ENCODE measurements at places on chromosomes 6 and 20. TPM values are rescaled to one million over a fixed set of nuclear protein-coding genes. Genes with fewer than 3 reads are reported as not detected.

GRCh38 chr6:154824076-154824475 lies 90.9 kb downstream of the SCAF8 start:
- no peak for DNase-seq

DNA sequence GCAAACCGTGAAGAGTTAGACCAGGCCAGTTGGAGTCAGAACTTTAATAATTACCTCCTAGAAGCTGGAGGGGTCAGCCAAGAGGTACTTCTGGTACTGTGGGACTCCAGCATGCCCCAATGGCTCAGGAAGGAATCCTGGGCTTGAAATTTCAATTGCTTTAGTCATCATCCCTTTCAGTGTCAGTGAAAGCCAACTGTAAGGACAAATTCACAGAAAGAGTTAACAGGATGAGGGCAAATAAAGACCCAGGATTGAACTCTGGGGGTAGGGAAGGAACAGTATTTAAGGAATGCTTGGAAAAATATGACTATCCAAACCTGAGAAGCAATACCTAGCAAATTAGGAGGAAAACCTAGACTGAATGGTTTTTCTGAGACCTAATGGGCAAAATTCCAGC lies 735.1 kb upstream of the MARCKS start:
- peak; percentile 87 for DNase-seq

- peak; percentile 39 for DNase-seq
These were observed 30.6 kb downstream of the COL11A2 start for GRCh38 chr6:33161354-33162331.

The CTAGE9 gene
- not detected for total RNA-seq

The PSMB9 gene
- 120 TPM for total RNA-seq

The WDR46 gene
- 89.0 TPM for total RNA-seq

The CLVS2 gene
- not detected for total RNA-seq

All from H4 (cell line).